ENCODE measurements at places on chromosomes 5 and 9. TPM values are rescaled to one million over a fixed set of nuclear protein-coding genes. Genes with fewer than 3 reads are reported as not detected.

ASS1 gene
- 8.0 TPM for total RNA-seq

ADAMTS2 gene
- total RNA-seq, result not detected

ANKRD18B gene
- total RNA-seq, result 2.4 TPM

SOX30 gene
- total RNA-seq, result 0.12 TPM

MSX2 gene
- not detected for total RNA-seq
